Esophagus squamous epithelium (tissue), 5 donors: ENCODE measurements at places on chromosomes 11 and 22.

- DNase-seq, result no peak
Measured at GRCh38 chr11:116656011-116656410, 116.8 kb downstream of the BUD13 start.

GRCh38 chr11:71304491-71304890 lies 52.1 kb upstream of the SHANK2 start:
- DNase-seq, result no peak

DNA sequence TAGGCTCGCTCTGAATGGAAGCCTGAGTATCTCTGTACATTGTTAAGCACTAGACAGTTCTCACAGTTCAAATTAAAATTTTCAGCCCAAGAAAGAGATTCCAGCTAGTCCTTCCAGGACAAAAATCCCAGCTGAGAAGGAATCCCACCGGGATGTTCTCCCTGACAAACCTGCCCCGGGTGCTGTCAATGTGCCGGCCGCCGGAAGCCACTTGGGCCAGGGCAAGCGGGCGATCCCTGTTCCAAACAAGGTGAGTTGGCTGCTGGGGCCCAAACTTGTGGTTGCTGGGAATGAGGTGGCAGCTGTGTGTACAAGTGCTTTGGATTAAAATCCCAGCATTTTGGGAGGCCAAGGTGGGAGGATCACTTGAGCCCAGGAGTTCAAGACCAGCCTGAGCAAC lies 15.4 kb downstream of the GTSE1 start:
- DNase-seq, result no peak

- DNase-seq, result no peak
Measured at GRCh38 chr11:66338276-66339161, 2.3 kb upstream of the RIN1 start.

DNA sequence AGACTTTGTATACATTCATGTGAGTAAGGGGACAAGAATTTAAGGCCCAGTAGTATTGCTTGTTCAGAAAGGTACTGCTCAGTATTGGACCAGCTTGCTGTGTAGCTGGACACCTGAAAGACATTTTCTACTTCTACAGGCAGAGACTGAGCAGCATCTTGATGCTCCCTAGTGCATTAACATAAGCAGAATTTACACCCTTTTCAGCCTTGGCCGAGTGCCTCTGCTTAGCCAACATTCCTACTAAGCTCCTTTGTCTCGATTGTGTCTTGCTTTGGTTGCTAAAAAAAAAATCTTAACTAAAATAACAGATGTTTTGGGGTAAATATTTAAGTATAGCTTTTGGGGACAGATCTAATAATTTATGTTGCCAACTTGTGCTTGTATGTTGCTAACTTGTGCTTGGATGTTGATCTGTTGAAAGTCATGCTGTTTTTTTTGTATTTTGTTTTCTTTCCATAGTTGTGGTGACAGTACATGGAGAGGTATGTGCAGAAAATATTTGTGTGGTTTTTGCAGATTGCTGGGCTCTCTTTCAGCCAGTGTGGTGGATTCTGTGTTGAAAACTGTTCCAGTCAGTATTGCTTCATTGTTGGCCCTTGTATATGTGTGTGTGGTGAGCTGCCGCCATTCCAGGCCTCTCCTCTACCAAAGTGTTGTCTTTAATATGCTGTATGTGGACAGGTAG lies 3.7 kb downstream of the PTS start:
- no peak for DNase-seq

GRCh38 chr11:120182790-120183491 lies 27.9 kb upstream of the OAF start:
- no peak for DNase-seq

DNA sequence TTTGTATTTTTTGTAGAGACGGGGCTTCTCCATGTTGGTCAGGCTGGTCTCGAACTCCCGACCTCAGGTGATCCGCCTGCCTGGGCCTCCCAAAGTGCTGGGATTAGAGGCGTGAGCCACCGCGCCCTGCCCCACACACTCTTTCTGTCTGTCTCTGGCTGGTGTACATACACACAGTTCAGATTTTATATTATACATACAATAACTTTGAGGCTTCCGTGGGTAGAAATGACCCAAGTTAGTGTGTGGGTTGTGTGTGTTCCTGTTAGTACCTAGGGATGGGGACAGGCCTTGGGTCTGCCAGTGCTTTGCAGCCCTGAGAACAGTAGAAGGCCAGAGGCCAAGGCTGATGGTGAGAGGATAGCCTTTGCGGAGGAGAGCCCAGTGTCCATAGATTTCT lies 2.8 kb downstream of the ZBTB16 start:
- no peak for DNase-seq

- DNase-seq, result no peak
Measured at GRCh38 chr11:113179181-113179704, 135.1 kb upstream of the TTC12 start.

GRCh38 chr11:128903248-128904061 lies 12.3 kb downstream of the KCNJ5 start:
- no peak for DNase-seq

DNA sequence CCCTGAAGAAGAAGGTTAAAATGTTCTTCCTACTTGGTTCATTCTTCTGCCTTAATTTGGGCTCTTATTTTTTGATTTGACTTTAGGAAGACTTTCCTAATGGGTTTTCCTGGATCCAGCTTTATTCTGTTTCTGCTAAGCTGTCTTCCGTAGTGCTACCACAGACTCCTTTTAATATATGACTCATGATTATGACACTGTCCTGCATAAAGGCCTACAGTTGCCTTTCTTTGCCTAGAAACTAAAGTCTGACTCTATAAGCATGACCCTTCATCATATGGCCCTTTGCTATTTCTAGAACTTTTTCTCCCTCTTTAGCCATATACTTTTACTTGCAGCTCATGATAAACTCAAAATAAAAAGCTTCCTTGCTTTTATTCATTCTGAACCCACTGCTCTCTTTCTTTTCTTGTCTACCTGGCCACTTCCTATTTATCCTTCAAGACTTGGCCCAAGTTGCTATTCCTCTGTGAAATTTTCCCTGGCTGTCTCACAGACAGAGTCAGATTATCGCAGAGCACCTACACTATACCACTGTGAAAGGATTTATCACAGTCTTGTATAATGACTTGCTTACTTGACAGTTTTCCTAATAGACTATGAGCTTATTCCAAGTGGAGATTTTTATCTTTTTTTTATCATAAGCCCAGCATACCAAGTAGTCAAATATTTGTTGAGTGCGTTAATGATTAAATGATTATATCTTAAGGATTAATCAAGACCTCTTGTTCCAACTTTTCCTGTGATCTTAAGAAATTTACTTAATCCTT lies 24.7 kb downstream of the TBCEL start:
- DNase-seq, result no peak

- DNase-seq, result no peak
Measured at GRCh38 chr11:19244621-19245020, 3.9 kb upstream of the E2F8 start.

DNA sequence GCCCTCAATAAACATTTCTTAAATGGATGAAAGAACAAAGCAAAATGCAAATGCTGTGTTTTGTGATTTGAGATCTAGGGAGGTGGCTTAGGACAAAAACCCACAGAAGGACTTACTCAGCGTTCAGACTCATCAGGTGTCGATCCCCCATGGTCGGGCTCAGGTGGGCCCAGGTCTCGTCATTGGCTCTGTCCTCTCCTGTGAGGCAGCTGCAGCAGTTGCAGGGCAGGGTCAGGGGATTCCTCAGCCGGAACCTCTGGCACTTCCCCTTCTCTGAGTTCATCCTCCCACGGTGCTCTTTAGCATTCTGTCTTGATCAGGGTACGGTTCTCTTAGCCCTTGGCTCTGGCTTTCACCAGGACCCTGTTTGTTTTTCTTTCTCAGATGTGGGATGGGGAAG lies 14.0 kb upstream of the ACR start:
- no peak for DNase-seq

GRCh38 chr11:22275600-22275999 lies 62.6 kb upstream of the SLC17A6 start:
- DNase-seq, result no peak

DNA sequence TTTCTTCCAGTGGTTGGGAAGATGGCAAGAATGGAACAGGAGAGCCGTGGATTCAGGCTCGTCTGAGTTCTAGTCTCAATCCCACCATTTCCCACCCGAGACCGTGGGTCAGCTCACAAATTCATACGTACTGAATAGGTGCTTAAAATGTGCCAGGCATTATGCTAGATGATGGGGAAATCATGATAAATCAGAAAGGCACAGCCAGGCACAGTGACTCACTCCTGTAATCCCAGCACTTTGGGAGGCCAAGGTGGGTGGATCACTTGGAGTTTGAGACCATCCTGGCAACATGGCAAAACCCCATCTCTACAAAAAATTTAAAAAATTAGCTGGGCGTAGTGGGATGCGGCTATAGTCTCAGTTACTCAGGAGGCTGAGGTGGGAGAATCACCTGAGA lies 7.1 kb downstream of the TRIOBP start:
- no peak for DNase-seq

DNA sequence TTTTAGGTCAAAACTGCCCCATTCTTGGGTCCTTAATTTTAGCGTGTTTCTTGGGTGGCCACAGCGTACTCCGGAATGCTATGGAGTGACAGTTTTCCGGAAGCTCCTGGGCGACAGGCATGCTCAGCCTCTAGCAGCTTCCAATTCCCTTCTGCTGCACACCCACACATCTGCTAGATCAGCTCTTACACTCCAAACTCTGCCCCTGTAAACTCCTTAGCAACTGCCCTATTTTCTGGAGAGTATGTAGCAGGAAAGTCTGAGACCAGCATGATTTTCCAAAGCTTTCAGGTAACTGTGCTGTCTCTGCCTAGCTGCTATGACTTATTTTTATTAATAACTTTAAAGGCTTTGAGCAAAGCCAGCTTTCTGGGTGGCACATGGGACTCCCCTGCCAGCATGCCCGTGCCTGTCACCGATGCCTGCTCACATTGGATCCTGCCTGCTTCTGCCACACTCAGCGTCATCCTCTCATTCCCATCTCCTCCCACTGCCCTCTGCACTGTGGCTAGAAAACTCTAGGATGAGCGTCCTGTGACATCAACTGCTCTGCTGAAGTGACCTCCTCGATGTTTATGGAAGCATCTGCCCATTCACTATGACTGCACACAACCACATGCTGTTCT lies 17.3 kb downstream of the TOLLIP start:
- DNase-seq, result no peak

- DNase-seq, result no peak
Measured at GRCh38 chr11:118572981-118573550, 857 bp downstream of the ARCN1 start.

GRCh38 chr22:27307545-27308247 lies 493.9 kb downstream of the MN1 start:
- DNase-seq, result no peak

GRCh38 chr22:43901976-43902643 lies 10.3 kb upstream of the PNPLA5 start:
- no peak for DNase-seq

DNA sequence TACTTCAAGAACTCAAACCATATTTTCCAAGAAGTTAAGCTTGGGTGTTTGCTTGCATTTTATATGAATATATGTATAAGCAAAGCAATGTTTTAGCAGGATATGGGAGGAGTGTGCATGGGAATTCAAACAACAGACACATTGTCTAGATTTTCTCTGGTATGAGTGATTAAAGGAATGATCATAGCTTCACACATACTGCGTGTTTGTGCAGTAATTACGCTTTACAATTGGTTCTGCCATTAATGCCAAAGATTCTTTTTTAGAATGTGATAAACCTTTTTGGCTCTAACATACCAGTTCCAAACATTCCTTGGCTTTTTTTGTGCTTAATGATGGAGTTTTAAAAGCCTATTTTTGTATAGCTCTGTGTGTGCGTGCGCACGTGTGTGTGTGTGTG lies 54.0 kb downstream of the CCDC34 start:
- no peak for DNase-seq

- no peak for DNase-seq
Measured at GRCh38 chr11:108223348-108224149, 682 bp downstream of the ATM start.

GRCh38 chr22:39244136-39244495 lies 666 bp downstream of the PDGFB start:
- DNase-seq, result no peak

- DNase-seq, result no peak
Measured at GRCh38 chr11:94025690-94026394, 4.7 kb downstream of the HEPHL1 start.

- no peak for DNase-seq
Measured at GRCh38 chr11:130465263-130465662, 16.8 kb downstream of the ADAMTS15 start.

DNA sequence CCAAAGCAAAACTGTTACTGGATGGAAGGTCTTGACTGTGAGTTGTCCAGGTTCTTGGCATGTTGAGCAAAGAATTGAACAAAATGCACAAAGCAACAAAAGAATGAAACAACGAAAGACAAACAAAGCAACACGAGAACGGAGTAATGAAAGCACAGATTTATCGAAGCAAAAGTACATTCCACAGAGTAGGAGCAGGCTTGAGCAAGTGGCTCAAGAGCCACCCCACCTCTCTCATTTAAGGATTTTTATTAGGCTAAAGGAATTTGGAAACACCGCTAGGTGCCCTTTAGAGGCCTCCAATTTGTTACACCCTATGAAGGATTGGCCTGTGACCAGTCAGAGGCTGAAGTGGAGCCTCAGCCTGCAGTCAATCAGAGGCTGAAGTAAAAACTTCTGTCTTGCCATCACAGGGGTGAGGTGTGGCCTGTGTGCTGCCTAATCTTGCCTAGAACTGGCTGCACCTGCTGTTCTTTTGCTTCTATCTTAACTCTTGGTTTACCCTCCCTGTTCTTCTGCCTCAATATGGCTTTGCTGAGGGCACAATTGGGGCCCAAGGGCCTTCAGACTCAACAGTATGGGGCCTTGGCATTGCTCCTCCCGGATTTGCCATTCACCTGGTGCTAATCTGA lies 59.4 kb upstream of the FTH1 start:
- DNase-seq, result no peak

- no peak for DNase-seq
Measured at GRCh38 chr22:29831186-29831921, 6.7 kb downstream of the ASCC2 start.
